ENCODE measurements at places on chromosomes 5 and 9. TPM values are rescaled to one million over a fixed set of nuclear protein-coding genes. Genes with fewer than 3 reads are reported as not detected.

DNA sequence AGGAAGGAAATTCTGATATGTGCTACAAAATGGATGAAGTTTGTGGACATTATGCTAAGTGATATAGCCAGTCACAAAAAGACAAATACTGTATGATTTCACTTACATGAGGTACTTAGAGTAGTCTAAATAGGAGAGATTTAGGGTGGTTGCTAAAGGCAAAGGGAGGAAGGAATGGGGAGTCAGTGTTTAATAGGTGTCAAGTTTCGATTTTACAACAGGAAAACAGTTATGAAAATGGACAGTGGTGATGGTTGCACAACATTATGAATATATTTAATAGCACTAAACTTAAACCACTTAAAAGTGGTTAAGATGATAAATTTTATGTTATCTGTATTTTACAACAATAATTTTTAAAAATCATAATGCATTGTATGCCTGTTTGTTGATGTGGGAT lies 40.4 kb upstream of the ECM2 start:
- no peaks in the 10 kb centered on the region for H3K27me3 ChIP-seq
- H3K27ac ChIP-seq = no peak overlapping the region
- DNase-seq = no peak

DNA sequence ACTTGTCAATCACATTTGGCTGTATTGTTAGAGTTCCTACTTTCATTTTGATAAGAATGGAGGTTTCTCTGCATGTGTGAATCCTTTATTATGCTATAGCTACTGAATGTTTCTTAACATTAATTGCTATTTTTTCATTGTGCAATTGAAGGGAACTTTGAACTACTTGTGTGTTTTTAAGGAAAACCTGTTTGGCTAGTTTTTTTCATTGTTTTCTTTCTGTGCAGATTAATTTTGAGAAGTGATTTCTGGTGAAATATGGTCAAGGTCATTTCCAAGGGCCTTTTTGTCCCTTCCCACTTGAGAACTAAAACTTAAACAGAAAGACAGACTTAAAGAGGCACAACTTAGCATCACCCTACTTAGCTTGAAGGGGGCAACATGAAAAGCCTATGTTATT lies 1309.2 kb upstream of the WWC1 start:
- H3K27ac ChIP-seq = peak overlapping the region; percentile 84
- H3K4me1 ChIP-seq = no peaks in the 10 kb centered on the region
- no peaks in the 10 kb centered on the region for H3K36me3 ChIP-seq
- DNase-seq = no peak
- no peaks in the 10 kb centered on the region for H3K27me3 ChIP-seq

GRCh38 chr9:3385871-3386270 lies 139.9 kb downstream of the RFX3 start:
- no peak for DNase-seq
- H3K4me1 ChIP-seq = no peaks in the 10 kb centered on the region
- no peak overlapping the region for H3K4me3 ChIP-seq
- H3K36me3 ChIP-seq = no peaks in the 10 kb centered on the region
- H3K27ac ChIP-seq = no peak overlapping the region

- no peaks in the 10 kb centered on the region for H3K27me3 ChIP-seq
- DNase-seq = no peak
- no peak overlapping the region for H3K27ac ChIP-seq
- H3K4me3 ChIP-seq = no peak overlapping the region
Measured at GRCh38 chr5:100818340-100818739, 84.7 kb downstream of the ST8SIA4 start.

- no peaks in the 10 kb centered on the region for H3K27me3 ChIP-seq
- H3K4me3 ChIP-seq = no peak overlapping the region
- H3K36me3 ChIP-seq = no peaks in the 10 kb centered on the region
- no peak overlapping the region for H3K27ac ChIP-seq
Measured at GRCh38 chr9:87776481-87777379, 50.8 kb downstream of the CTSL start.

- H3K27me3 ChIP-seq = no peaks in the 10 kb centered on the region
- no peaks in the 10 kb centered on the region for H3K36me3 ChIP-seq
- H3K27ac ChIP-seq = no peak overlapping the region
- no peak for DNase-seq
- no peaks in the 10 kb centered on the region for H3K4me1 ChIP-seq
Measured at GRCh38 chr5:148398698-148399121, 15.0 kb downstream of the FBXO38 start.

DNA sequence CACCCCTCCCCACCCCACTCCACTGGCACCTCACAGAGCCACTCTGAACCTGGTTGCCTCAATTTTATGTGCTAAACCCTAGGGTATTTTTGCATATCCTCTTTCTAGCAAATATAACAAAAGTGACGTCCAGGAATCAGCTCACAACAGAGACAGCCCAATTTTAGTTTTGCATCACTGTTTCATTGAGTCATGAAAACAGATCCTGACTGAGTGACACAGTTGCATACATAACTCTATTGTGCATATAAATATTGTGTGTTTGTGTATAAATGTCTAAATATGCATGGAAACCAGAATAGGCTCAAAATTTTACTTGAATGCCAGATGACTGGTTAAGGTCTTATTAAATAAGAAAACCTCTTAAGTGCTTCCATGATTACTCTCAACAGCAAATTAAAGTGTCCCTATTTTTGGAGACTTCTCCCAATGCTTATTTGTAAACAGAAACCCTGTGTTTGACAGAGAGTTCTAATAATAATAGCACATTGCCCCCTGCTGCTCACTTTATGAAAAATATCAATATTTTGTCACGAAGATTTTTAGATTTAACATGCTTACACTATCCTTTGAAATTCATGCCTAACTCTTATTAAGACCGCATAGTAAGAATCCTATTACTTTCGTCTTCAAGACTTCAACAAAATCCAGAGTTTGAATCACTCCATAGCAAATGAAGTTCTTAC lies 75.5 kb upstream of the PRRC1 start:
- no peak overlapping the region for H3K4me3 ChIP-seq
- H3K27me3 ChIP-seq = no peaks in the 10 kb centered on the region
- no peaks in the 10 kb centered on the region for H3K36me3 ChIP-seq
- H3K4me1 ChIP-seq = no peaks in the 10 kb centered on the region
- no peak overlapping the region for H3K27ac ChIP-seq

DNA sequence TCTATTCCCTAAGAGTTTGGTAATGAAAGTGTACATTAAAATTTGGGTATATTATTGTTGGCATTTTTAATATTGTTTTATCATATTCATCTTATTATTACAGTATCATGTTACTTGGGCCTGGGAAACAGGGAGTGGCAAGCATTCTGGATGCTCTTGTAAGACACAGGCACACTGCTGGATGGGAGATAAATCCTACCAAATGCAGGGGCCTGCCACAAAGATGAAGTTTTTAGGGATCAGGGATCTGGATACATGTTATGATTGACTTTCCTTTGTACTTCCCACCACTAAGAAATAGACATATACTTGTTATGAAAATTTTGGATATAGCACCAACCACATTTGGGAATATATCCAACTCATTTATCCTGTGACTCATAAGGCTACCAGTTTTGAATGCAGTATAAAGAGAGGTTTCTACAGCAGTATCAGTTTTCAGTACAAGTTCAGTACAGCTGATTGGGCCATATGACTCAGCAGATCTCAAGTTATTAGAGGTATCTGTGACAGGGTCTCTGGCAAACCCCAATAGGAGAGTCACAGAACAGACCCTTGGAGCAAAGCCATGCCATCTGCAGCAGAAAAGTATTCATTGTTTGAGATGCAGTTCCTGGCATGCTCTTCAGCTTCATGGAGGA lies 360.1 kb downstream of the DMAC1 start:
- no peak overlapping the region for H3K4me3 ChIP-seq
- no peaks in the 10 kb centered on the region for H3K4me1 ChIP-seq
- no peaks in the 10 kb centered on the region for H3K36me3 ChIP-seq
- no peak for DNase-seq
- H3K27ac ChIP-seq = no peak overlapping the region
- H3K27me3 ChIP-seq = no peaks in the 10 kb centered on the region

DNA sequence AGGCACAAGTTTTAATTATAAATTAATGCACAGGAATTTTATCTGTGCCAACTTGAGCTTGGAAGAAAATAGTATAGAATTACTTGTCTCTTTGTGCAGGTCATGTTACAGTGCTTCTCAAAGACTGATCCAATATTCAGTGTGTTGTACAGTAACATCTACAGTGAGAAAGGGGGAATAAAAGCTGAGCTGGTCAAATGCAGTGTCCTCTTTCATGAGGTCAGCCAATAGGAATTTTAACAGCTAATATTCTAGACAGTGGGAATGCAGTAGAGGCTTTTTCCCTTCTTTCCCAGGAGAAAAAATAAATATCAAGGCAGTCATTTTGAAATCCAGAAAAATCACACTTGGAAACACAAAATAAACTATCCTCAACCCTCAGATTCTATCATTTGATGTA lies 95.7 kb upstream of the ITGA1 start:
- no peak overlapping the region for H3K27ac ChIP-seq
- peaks cover 11% of the 10 kb centered on the region for H3K4me1 ChIP-seq
- DNase-seq = no peak

GRCh38 chr5:139393497-139394122 lies 1.3 kb downstream of the PROB1 start:
- no peak overlapping the region for H3K27ac ChIP-seq
- H3K27me3 ChIP-seq = no peaks in the 10 kb centered on the region
- no peak for DNase-seq
- H3K4me1 ChIP-seq = peaks cover 8% of the 10 kb centered on the region

LEAP2 gene
- polyA plus RNA-seq = 3.6 TPM

SAPCD2 gene
- 0.78 TPM for polyA plus RNA-seq

SEMA6A gene
- polyA plus RNA-seq = 17.4 TPM

SV2C gene
- 0.24 TPM for polyA plus RNA-seq

PPP3R2 gene
- polyA plus RNA-seq = 241 TPM

KCNT1 gene
- 1.8 TPM for polyA plus RNA-seq

FOXD4L3 gene
- 0.18 TPM for polyA plus RNA-seq

Data from testis (tissue), 5 donors.